Central memory CD4-positive, alpha-beta T cell (primary cell): ENCODE measurements at places on chromosomes 5 and 9.
A peak's percentile ranks its signal among the peaks of the same experiment; 100 is the strongest.

GRCh38 chr5:132093271-132093670 is 19.7 kb downstream of the CSF2 start:
- DNase-seq = no peak

- no peak for DNase-seq
Observed at GRCh38 chr9:19517202-19517942, 108.6 kb downstream of the ACER2 start.

DNA sequence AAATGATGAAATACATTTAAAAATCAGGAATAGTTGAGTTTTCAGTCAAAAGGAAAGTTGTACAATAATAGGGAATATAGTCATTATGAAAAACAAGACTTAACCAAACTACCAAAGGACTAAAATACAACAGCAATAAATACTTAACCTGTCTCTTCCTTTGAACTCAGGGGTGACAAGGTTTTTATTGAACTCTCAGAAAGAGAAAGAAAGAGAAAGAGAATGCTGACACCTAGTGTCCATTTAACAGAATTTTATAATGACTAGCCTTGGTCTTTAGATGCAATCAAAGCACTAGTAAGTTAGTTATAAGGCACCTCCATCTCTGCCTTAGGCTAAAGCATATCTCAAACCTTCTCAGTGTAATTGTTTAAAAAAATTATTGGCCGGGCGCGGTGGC is 47.5 kb downstream of the UIMC1 start:
- peak; percentile 27 for DNase-seq

GRCh38 chr9:134644725-134645606 is 3.4 kb downstream of the COL5A1 start:
- DNase-seq = no peak

GRCh38 chr5:139982157-139982974 is 60.7 kb downstream of the NRG2 start:
- DNase-seq = no peak

GRCh38 chr5:87081511-87082372 is 185.9 kb upstream of the RASA1 start:
- peak; percentile 41 for DNase-seq

DNA sequence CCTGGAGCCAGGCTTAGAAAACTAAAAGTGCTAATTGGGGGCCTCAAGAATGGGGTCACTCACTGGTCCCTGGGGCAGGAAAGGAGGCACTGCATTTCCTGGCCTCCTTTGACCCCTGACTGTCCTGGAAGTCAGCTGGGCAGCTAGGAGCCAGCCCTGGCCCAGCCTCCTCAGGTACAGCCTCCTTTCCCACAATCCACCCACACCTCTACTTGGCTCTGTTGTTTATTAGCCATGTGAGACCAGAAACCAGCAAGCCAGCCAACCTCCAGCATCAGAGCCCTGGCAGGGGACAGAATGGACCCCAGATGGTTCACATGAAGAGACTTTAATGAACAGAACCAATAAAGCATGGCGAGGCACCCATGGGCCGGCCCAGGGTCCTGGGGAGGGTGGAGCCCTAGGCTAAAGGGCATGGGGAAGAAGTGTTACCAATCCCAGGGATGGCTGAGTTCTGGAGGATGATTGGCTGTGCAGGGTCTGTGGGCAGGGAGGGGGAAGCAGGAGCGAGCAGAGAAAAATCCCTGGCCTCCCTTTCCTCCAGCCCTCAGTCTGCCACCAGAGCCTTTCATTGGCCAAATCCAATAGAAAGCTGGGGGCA is 55.3 kb upstream of the ANGPTL2 start:
- DNase-seq = no peak

DNA sequence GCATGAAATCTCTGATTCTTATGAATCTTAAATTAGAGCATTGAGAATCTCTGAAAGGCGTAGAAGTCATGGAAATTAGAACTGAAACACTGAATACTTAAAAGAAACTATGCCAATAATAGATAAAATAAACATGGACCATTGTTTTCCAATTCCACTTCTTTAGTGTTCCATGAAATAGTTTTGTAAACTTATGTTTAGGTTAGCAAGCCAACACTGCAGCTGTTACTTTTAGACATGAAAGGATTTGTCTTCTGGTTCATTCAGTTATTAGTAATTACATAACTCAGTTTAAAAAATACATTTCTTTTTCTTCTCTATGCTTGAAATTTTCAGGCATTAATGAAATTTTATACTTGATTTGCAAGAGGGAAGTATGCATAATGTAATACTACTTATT is 733.4 kb upstream of the NUDT12 start:
- no peak for DNase-seq

- DNase-seq = no peak
Observed at GRCh38 chr5:6143523-6143922, 234.8 kb downstream of the MED10 start.

GRCh38 chr5:105882956-105883481 is 1787.7 kb downstream of the EFNA5 start:
- DNase-seq = no peak

GRCh38 chr9:80789831-80790230 is 899.5 kb downstream of the TLE1 start:
- DNase-seq = no peak

DNA sequence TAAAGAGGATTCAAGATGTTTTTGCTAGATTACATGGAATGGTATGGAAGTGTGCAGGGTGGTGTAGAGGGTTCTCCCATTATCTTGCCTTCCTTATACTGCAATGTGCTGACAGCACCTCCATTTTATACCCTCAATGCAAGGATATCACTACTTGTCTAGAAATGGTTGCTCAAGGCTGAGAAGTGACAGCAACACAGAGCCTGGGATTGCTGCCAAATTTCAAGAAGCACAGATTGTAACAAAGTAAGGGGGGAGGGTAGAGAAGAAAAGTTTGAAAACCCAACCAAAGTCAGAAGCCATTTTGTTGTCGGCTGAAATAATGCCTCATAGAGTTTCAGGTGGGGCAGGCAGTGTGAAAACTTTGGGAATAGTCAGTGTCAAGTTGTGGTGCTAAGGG is 29.8 kb downstream of the PCDHAC2 start:
- no peak for DNase-seq

DNA sequence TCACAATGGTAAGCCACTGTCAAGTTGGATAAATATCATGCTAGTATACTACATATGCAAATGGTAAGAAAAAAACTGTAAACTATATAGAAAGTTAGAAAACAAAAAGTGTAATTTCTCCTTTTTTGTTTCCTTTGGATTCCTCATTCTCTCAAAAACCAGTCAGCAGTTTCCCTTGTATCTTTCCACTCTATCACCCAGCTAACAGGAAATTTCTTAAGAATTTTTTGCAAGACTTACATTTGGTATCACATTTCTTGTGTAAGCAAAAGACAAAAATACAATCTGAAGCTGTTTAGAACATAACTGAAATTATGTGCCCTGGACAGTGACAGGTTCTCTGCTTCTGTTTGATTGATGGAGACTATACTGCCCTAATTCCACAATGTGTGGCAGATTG is 25.2 kb upstream of the MSH3 start:
- DNase-seq = no peak

DNA sequence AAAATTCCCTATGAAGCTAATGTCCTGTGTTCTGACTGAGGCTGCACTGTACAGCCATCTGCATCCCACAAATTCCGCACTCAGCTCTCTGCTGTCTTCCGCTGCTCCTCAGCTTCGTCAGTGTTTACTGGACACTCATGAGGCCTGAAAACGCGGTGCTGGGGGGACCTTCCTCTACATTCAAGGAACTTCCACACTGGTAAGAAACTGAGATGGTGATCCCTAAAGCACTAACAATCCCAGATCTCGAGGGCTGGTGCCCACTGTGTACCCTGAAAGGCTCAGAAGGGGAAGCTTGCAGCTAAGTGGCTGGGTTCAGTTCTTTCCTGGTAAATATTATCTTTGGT is 117.9 kb downstream of the NRG2 start:
- DNase-seq = no peak

GRCh38 chr9:108021096-108021710 is 531.6 kb upstream of the KLF4 start:
- DNase-seq = no peak

DNA sequence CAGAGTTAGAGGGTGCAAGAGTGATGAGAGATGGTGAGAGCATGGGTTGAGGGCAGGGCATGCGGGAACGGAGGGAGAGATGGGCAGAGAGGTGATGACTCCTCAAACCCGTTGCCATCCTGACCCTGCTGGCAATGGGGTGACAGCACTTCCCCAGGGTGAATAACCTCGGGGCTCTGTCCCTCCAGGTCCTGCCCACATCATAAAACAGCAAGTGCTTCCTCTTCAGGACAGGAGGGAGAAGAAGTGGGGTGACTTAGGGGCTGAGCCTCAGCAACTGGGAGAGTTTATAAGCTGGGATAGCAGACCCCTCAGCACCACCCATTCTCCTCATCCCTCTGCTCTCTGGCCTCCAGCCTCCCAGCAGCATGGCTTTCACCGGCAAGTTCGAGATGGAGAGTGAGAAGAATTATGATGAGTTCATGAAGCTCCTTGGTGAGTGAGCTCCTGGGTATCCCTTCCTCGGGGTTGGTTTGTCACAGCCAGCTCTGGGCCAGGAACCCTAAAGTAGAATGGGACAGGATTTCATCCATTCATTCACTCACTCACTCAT is at the start of gene FABP6:
Gene FABP6, plus strand, starts transcription at position 317 of the 553 bp plus-strand sequence. Its CDS starts 52 bp downstream, at position 369.
- DNase-seq = no peak

DNA sequence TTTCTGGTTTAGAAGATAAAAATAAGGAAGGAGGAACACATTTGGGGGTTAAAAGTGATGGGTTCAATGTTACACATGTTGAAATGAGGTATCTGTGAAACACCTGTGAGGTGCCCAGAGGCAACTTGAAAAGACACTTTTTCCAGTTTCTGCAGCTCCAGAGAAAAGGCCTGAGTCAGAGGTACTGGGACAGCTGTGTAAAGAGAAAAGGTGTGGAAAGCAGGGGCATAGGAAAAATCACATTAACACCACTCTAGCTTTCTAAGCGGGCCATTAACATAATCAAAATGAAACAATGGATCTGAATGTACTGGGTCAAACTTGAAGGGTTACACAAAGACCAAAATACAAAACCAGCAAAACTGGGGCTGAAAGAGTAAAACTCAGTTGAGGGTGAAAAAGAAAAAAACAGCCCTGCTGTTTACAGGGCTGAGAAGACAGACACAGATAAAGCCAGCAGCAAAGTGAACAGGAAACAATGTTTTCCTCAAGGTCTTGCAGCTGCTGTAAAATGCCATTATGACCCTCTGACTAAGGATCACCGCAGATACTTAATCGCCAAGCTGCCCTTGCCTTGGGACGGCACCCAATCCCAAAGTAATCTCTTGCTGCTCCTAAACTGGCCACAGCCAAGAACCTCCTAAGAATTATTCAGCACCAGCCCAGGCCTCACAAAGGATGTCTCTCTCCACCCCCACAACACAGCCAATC is 104.7 kb downstream of the DROSHA start:
- no peak for DNase-seq

GRCh38 chr5:78046006-78046405 is 248.5 kb downstream of the AP3B1 start:
- no peak for DNase-seq

- DNase-seq = no peak
Observed at GRCh38 chr9:116156621-116157314, 3.2 kb downstream of the PAPPA start.

DNA sequence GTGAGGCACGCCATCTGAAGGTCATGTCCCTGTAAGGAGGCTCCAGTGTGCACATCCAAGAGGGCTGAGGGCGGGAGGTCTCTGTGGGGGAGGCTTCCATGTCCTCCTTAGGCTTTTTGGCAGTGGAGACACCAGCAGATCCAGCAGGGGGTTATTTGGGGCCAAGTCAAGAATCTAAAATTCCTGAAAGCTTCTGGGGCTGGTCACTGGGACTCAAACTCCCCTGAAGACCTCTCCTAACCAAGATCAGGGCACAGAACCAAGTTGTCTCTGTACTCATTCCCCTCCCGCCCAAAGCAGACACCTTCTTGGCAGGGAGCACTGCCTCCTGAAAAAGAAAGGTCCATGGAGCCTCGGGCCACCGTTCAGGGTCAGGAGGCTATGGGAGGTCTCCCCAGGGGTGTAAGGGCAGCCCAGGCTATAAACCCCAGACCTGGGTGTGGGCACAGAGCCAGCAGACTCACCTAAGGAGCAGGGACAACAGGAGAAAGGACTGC is 127.4 kb upstream of the ADRA1B start:
- DNase-seq = no peak

GRCh38 chr9:105144076-105144475 is 100.4 kb upstream of the SLC44A1 start:
- no peak for DNase-seq

GRCh38 chr9:91844701-91845291 is 105.2 kb downstream of the ROR2 start:
- DNase-seq = no peak

DNA sequence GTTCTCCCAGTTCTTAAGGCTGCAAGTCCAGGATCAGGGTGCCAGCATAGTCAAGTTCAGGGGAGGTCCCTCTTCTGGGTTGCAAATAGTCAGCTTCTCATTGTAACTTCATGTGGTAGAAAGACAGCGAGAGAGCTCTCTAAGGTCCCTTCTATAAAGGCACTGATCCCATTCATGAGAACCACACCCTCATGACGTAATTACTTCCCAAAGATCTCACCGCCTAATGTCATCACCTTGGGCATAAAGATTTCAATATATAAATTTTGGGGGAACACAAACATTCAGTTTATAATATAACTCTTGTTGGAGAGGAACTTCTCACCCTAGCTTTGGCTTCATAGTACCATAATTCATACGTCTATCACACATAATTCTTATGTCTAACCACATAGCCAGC is 203.9 kb upstream of the VLDLR start:
- no peak for DNase-seq

DNA sequence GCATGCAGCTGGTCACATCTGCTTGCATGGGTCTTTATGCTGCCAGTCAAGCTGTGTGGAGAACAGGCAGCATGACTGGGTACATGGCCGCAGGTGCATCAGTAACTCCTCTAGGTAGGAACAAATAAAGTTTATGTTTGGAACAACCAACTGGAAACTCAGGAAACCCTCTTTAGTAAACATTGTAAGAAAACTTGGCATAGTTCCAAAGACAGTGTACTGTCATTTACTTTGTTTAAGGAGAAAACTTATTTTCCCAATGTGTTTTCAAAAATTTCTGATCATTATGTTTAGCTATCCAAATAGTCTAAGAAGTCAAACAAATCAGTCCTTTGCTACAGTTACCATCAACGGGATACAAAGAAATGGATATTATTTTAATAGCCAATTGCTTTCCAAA is 386.0 kb downstream of the CHSY3 start:
- DNase-seq = no peak

GRCh38 chr9:91255327-91255726 is 106.4 kb downstream of the AUH start:
- no peak for DNase-seq

- no peak for DNase-seq
Observed at GRCh38 chr9:113538131-113538530, 74.6 kb downstream of the RGS3 start.

- no peak for DNase-seq
Observed at GRCh38 chr5:42875785-42876374, 64.2 kb upstream of the SELENOP start.

- DNase-seq = no peak
Observed at GRCh38 chr9:15720861-15721260, 168.0 kb downstream of the CCDC171 start.

GRCh38 chr5:7878381-7878873 is 9.5 kb downstream of the MTRR start:
- DNase-seq = no peak
